ENCODE measurements at places on chromosomes 16 and 17.

DNA sequence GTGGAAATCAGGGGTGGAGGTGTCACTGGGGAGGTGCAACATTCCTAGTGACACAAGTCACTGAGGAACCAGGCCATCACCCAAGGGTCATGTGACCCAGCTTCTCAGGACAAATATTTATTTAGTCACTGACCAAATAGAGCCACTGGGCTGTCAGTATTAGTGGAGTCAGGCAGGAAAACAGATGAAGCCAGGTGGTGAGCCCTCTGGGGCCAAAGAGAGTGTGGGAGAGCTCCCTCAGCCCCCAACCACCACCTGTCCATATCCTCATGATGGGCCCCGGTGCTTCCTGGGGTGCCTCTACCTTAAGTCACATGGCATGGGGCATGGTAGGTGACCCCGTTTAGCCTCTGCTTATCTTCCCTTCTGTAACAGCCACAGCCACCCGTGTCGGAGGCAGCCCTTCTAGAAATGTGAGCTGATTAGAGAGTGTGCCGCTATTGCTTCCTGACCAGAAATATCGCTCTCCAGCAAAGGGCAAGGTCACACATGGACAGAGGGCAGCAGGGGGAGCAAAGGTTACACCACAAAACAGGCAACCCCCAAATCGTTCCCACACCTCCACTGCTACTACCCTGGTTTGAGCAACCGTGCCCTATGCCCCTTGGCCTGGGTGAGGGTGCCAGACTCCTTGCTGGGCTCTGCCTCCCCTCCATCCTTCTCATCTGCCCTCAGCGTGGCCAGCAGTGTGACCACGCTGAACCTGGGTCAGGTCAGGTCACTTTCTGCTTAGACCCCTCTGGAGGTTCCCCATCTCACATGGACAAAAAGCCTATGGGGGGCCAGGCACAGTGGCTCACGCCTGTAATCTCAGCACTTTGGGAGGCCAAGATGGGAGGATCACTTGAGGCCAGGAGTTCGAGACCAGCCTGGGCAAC lies 8.6 kb upstream of the AKTIP start:
- no peak for DNase-seq

DNA sequence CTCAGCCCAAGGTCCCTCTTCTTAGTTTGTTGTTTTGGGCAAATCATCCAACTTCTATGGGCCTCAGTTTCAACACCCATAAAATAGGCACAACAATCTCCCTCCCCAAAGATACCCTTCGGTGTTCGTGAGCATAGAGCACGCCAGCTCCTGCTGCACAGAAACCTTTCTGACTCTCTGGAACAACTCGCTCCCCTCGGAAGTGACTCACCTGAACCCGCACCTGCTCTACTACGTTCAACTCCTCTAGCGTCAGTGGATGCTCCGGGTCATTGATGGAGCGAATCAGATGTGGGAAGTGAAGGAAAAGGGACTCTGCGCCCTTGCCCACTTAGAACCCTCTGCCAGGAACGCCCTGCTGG lies 445 bp downstream of the CIAO2B start:
- DNase-seq = no peak

DNA sequence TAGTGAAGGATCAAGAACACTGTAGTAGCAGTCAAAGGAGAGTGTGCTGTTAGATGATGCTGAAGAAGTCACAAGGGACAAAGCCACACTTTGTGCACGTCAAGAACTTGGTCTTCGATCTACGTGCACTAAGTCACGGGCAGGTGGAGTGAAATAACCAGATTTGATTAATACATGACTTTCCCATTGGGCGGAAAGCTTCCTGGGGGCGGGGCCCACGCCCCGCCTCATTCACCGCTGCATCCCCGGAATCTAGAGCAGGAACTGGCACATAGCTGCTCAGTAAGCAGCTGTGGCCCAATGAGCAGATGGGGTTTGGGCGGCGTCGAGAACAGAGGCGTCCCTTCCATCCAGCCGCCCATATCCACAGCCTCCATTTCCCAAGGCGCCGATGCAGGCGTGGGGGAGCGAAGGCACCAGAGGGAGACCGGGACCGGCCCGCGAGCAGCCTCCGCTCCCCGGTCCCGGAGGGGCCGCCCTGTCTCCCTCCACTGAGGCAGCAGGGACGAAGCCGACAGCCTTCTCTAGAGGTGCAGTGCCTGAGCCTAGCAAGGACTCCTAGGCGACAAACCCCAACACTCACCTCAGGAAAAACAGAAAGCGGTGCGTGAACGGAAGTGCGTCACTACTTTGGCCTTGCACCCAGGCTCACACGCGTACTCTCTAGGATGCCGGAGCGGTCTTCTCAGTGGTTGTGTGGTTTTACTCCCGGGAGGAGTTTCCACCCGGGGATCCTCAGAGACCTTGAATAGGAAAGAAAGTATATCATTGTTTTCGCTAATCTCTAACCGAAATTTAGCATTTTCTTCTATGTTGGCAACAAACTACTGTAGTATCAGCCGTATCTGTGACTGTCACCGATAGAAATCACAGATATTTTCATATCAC lies 4.9 kb downstream of the ZNF19 start:
- DNase-seq = peak; percentile 69

GRCh38 chr17:81794509-81794908 lies 9.4 kb upstream of the GCGR start:
- no peak for DNase-seq

DNA sequence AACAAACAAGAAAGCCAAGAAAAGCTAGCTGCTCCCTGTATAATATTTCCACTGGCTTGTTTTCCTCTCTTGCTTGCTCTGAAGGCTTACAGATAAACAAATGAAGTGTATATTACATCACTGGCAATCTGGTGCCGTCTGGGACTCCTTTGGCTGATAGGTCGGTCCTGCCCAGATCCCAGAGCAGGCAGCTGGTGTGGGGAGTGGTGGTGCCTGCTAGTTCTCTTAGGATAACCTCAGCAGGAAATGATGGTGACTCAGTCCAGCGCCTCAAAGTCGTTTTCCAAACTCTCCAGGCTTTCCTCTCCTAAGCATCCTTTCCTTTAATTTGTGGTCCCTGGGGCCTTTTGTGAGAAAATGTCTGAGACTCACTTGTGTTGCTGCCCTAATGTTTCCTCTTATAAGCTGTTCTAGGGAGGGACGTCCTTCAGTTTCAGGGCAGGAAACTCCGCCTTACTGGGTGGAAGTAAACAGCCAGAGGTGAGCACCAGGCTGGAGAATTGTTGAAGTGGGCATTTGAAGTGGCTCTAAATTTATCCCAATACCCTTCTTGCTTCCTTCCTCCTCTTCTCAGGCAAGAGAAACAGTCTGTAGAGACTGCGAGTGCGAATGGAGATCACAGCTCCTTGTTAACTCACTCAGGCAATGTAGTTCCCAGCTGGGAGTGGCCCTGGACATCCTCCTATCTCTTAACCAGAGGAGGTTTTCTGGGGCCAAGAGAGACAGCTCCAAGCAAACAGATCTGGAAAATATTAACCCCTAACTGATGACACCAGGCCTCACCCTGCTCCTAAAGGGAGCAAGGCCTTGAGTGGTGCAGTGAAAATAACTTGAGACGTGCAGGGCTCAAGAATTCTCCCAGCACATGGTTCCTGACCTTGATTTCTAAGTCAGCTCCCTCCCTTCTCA lies 34.9 kb downstream of the CD300LF start:
- no peak for DNase-seq

- DNase-seq = no peak
Measured at GRCh38 chr17:64048805-64049204, 28.4 kb upstream of the ICAM2 start.

DNA sequence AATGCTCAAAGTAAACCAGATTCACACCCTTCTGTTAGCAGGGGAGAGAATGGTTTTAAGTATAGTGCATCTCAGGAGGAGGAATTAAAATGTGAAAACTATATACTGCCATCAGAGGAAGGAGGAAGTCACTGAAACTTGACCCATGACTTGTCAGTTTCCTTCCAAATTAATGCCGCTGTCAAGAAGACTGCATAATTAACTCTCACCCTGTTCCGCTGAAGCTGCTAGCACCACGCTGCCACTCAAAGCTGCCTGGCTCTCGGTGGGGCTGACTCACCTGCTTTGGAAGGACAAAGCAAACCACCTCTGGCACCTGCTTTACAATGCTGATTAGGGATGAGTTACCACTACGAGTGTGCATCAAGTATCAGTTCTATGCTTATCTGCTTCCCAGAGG lies 37.8 kb upstream of the ULK2 start:
- no peak for DNase-seq

Measured in stimulated activated CD8-positive, alpha-beta memory T cell treated with anti-CD3 and anti-CD28 coated beads, Interleukin-15, amount 100 ng/mL, for 4 hours (primary cell).